ENCODE measurements at places on chromosomes 3 and 15.

GRCh38 chr3:71436337-71436736, 147.2 kb downstream of the FOXP1 start:
- DNase-seq = no peak

DNA sequence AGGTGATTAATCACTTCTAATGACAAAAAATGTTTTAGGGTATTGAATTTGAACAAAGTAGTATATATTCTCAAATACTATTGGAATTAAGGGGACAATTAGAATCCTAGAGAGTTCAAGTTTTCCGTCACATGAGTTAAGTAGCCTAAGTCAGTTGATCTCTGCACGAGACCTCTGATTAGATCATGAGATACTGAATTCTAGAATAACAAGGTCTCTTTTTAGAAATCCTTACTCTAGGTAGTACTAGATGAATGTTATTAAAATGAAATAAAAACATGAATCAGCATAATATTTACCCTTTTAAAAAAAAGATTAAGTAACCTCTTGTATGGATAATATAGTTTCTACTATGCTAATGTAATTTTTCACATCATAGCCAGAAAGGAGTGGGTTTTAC, 43.4 kb downstream of the MYO5A start:
- no peak for DNase-seq

DNA sequence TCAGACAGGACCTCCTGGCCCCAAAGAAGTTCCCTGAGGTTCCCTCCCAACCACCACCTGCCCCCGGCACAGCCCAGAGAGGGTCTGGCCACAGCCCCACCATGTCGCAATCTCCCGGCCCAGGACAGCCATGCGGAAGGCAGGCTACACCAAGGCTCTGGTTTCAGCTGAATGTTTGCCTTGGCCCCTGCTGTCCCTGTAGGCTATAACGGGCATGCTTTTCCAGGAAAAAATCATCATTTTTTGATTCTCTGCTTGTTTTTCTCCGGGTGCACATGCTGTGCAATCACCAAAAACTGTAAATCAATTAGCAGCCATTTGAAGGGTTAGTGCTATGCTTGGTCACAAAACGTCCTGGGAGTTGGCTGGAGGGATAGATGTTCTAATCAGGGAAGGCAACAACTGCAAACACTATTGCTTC, 142.7 kb upstream of the IGF1R start:
- DNase-seq = no peak

DNA sequence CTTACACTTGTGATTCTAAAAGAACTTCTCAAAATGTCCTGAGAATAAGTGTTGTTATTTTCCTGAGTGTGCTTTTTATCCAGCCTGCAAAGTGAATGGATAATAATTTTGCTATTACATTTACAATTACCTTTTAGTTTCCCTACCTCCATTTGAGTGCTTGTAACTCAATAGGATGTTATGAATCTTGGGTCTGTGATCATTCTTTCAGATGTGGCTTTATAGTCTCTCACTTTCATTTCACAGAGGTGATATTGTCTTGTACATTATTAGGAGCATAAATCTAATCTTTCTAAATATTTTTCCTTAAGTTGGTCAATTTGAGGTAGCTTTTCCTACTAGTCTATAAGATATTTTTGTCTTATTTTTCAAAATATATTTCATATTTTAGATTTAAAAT, 386.3 kb upstream of the EPHA6 start:
- DNase-seq = no peak

DNA sequence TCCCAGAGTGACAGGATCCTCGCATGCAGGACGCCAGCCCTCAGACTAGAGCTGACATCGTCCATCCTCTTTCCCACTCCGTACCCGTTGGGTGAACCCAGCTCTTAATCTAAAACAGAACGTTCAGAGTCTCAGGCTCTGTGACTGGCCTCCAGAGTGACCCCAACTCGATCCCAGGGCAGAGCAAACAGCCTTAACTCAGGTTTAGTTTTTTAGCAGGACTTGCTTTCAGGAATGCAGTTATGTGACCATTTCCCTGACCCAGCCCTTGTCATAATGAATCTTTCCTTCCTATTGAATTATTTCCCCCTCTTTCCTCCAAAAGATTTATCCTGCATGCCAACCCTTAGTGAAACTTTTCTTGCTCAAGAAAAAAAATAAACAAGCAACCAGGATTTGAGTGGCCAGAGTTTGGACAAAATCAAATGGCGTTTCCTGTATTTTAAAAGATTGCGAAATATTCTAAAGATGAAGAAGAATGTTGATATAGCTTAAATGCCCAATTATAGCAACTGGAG, 47.8 kb upstream of the RARB start:
- no peak for DNase-seq

DNA sequence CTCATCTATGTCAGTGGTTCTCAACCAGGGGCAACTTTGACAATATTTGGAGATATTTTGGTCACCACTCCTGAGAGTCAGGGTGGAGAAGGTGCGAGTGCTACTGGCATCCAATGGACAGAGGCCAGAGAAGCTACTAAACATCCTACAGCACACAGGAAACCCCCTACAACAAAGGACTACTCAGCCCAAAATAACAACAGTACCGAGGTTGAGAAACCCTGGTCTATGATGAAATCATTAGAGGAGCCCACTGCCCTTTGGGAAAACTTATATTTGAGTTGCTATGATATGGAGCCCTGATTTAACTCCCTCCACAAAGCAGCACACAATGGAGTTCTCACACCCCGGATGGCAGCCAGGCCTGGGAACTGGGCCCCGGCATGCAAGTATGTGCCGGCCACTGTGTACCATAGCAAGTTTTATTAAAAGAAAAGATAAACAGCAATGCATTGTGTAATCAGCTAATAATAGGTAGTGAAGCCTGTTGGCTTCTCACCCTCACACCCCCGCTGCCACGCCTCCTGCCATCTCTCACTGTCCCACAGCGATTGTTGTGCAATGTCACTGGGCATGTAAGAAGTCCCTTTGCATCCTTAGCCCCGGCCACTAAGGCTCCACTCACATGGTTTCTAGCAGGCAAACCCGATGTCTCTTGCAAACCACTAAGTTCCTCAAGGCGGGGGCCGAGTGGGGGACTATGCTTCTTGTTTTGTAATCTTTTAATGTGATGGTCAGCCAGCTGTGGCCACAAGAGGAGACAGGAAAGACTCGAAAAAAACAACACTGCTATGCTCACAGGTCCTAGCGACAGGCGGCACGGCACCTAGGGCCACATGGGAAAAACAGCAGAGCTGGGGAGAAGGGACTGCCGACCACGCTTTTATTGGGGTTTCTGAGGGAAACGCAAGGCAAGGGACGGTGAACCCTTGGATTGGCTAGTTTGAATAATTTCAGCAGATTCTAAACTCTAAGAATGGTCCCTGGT, 110.0 kb downstream of the AQP9 start:
- DNase-seq = no peak

- DNase-seq = no peak
These were observed 15.8 kb downstream of the TP63 start for GRCh38 chr3:189646853-189647542.

DNA sequence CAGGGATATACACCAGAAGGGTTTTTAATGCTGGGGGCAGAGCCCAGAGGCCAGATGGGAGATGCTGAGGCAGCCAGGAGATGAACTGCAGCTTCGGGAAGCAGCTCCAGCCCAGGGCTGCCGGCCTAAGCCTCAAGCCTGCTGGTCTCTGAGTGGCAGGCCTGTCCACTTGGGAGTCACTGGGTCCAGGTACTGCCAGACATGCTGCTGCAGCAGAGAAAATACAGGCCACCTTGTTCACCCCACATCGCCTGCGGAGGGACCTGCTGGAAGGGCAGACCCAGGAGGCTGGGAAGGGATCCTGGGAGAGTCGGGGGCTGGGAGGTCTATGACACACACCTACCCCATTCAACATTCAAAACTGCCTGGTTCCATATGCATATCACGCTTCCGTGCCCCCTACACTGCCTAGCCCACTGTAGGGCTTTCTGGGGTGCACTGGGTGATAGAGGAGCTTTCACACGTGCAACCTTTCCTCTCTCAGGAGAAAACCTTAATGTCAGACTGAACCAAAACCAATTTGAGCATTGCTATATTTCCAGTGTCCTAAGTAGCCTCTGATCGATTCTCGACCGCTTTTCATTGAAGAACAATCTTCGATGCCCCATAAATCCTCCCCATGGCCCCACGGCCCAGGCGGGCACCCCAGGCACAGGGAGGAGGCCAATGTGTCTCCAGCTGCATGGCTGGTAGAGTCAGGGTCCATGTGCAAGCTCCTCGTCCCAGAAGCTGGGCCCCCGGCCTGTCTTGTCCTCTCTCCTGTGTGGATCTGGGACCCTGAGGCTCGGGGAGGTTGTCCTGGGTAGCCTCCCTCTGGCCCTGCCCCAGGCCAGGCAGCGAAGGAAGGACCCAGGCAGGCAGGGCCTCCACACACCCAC, 147.4 kb downstream of the ATP10A start:
- no peak for DNase-seq

DNA sequence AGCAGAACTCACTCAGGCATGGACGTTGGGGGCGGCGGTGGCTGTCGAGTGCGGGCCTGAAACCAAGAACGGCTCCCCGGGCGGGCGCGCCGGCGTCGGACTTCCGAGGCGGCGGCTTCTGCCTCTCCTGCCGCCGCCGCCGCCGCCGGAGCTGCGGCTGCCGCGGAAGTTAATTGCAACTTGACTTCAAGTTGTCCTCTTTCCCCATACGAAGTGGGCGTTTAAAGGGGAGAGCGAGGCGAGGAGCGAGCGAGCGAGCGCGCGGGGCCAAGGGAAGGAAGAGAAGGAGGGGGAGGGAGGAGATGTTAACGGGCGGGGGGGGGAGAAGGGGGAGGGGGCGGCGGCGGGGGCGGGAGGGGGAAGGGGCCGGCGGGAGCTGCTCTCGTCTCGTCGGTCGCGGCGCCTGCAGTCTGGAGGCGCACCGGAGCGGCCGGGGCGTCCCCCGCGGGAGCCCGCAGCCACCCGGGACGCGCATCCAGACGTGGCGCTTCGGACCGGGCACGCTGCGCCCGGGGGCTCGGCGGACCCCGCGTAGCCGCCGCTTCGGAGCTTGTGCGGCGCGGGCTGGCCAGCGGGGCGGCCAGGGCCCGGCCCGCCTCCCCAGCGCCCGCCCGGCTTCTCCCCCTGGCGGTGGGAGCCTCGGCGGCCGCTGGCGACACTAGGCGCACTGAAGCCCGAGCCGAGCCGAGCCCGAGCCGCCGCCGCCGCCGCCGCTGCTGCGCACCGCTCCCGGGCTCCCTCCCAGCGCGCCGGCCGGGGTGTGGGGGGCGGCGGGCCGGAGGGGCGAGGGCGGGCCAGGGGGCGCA, 19.7 kb upstream of the SATB1 start:
- DNase-seq = peak; percentile 51

- DNase-seq = no peak
These were observed 109.4 kb upstream of the BNIP2 start for GRCh38 chr15:59798605-59798917.

DNA sequence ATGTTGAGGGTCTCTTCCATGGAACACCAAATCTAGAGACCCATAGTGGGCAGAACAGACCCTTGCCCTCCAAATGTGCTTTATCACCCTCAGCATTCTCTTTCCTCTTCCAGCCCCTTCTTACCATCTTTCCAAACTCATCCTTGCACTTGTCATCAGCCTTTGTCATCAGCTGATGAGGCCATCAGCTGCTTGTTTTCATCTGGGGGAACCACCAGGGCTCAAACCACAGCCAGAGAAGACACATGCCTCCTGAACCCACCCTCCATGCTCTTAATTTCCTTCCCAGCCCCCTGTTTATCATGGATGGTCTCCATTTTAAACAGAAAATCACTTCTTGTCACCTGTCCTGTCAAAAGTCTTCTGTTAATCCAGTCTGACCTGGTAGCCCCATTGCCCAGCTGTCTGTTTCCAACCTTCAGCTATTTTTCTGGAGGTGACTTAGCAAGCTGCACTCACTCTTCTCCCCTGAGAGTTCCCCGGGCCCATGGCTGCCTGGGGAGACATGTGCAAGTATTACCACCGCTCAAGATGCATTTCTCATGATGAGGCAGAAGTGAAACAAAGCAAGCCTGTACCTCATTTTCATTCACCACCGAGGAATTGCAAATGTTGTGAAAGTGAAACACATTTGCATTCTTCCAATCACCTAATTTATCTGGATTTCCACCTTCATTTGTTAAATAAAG, 14.7 kb upstream of the SYNM start:
- DNase-seq = no peak

DNA sequence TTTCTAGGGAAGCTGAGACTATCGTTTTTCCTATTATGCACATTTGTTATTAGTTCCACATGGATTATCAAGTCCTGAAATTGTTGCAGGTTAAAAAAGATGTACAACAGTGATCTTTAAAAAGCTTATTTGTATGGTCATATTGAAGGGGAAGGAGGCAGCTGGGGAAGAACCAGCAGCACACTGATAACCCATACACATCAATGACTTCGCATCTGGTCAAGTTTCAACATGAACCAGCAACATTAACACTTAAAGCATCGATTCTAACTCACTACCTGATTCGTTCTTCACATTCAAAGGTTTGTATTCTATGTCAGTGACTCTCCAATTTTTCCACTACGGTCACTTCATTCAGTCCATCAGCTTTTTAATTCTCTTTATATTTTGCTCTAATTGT, 56.4 kb downstream of the NCEH1 start:
- DNase-seq = no peak

GRCh38 chr3:31562525-31562924, 29.8 kb downstream of the STT3B start:
- no peak for DNase-seq

Data from activated T-helper 1 cell treated with anti-CD3 and anti-CD28 coated beads, Interleukin-2, amount 50 U/mL, for 16 hours (primary cell).